ENCODE measurements at places on chromosomes 7 and 10.

DNA sequence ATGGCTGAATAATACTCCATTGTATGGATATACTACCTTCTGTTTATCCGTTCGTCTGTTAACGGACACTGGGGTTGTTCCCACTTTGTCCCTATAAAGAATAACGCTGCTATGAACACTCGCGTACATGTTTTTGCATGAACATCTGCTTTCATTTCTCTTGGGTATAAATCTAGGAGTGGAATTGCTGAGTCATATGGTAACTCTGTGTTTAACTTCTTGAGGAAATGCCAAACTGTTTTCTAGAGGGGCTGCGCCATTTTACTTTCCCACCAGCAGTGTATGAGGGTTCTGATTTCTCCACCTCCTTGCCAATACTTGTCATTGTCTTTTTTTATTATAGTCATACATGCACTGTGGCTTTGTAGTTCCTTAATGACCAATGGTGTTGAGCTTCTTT is 20.6 kb upstream of the RASSF4 start:
- DNase-seq, result no peak

DNA sequence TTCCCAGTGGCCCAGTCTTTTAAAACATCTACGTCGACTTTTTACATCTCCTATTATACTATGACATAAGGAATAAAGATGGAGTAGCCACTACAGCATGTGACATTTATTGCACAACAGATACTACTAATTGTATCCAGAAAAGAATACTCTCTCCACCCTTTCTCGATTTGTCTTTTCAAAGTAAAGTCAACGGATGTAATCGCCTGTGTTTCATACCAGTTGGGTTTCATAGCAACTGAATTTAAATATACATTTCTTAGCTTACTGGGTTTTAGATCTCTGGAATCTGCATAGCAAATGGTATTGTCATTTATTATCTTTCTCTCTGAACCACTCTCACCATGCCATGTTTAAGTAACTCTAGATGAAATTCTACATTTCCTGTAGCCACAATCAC is 86.4 kb upstream of the TRIL start:
- DNase-seq, result no peak

DNA sequence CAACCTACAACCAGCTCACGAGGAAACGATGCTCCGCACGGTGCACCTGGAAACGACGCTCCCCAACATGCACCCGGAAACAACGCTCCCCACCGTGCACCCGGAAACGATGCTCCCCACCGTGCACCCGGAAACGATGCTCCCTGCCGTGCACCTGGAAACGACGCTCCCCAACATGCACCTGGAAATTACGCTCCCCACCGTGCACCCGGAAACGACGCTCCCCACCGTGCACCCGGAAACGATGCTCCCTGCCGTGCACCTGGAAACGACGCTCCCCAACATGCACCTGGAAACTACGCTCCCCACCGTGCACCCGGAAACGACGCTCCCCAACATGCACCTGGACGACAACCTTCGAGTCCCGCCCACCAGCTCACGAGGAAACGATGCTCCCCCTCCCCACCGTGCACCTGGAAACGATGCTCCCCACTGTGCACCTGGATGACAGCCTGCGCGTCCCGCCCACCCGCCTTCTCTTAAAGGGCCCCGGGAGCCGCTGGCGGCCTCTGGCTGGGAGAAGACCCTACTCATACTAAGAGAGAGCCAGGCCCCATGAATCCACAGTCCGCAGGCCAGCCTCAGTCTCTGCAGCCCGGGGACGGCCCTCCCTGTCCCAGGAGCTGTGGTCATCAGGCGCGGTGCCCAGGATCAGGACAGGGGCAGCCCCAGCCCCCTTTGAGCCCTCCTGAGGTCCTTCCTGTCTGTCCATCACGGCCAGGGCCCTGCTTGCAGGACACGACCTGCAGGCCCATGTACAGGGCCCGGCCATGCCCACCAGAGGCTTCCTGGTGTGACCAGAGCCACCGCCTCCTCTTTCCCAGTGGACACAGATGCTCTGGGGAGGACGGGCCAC is 98.3 kb downstream of the PDGFA start:
- DNase-seq, result no peak

DNA sequence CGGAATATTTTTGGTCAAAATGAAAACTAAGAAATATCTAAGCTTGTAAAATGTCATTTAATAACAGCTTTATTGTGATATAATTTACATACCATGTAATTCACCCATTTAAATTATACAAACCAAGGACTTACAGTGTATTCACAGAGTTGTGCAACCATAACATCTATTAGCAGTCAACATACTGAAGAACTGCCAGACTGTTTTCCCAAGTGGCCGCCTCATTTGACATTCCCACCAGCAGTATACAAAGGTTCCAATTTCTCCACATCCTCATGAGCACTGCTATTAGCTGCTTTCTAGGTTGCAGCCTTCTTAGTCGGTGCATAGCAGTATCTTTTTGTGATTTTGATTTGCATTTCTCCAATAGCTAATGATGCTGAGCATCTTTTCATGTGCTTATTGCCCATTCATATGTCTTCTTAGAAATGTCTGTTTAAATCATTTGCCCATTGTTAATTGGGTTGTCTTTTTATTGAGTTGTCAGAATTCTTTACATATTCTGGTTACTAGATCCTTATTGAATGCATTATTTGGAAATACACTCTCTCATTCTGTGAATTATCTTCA is 153.0 kb upstream of the FGFR2 start:
- no peak for DNase-seq

DNA sequence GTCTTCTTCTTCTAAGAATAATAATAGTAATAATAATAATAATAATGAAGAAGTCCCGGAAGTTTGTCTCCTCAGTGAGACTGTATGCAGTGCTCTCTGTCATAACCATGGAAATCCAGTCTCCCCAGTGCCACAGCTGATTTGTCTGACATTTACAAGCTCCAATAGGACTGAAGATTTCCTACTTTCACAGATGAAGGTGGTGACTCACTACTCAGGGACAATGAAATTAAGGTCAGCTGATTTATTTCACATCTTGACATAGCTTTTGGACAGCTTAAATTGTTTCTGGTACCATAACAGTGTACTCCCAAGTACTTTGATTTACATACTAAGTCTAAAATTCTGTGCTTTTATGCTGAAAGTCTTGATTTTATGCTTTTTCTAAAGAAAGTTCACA is 6.9 kb downstream of the CELF2 start:
- DNase-seq, result no peak

- no peak for DNase-seq
These were observed 116.3 kb downstream of the ALOX5 start for GRCh38 chr10:45490277-45490676.

Measured in CD4-positive, alpha-beta T cell treated with Interleukin-15 for 1 hour (primary cell).